Stimulated activated CD4-positive, alpha-beta T cell treated with anti-CD3 and anti-CD28 coated beads, Interleukin-1b, Interleukin-23, amount 100 ng/mL, for 1 hour (primary cell): ENCODE measurements at places on chromosomes 11 and 22.

GRCh38 chr11:123377355-123377754 lies 52.7 kb upstream of the GRAMD1B start:
- no peak for DNase-seq

DNA sequence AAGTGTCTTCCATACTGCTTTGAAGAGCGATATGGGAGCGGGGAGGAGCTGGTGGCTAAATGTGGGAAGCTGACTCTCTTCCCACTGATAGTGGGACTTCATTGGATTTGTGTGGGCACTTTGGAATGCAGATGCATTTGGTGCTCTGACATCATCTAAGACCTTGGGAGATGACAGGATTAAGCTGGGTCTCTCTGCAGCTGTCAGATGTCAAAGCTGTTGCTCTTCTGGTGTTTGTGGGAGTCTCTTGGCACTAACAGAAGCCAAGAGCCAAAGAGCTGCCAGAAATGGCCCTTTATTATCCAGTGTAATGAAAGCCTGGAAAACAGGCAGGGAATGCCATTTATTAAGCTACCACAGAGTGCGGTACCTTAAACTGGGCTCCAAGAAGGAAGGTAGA lies 20.6 kb downstream of the GRAMD1B start:
- no peak for DNase-seq

- no peak for DNase-seq
These were observed 113.4 kb upstream of the C11orf87 start for GRCh38 chr11:109308551-109308950.

DNA sequence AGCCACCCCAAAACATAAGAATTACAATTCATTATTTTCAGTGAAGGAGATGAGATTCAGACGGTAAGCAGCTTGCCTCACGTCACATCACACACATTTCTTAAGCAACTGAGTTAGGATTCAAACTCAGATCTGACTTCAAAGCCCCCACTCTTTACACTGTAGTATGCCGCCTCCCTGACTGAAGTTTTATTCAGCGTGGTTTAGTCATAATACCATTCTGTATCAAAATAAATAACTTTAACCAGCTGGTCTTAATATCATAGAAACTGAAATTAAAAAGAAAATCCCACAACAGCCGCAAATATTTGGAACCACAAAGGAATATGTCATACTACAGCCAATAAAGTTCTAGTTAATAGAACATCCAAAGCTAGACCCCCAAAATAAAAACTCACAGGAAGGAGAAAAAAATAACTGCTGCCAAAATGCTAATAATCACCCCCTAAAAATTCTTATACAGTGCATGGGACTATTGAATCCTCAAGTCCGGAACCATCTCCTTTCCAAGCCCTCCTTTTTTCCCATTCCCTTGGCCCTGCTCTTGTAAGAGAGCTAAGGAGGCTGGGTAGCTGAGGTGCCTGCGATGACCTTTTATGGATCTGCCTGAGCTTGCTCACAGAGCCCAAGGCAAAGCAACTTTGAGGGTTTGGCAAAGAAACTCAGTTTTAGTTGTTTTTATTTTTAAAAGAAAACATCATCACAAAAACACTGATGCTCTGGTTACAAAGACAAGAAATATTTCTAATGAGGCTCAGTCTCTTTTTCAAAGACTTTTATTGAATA lies 334.5 kb downstream of the TTC28 start:
- no peak for DNase-seq

GRCh38 chr11:72908032-72908676 lies 93.9 kb downstream of the ATG16L2 start:
- no peak for DNase-seq

DNA sequence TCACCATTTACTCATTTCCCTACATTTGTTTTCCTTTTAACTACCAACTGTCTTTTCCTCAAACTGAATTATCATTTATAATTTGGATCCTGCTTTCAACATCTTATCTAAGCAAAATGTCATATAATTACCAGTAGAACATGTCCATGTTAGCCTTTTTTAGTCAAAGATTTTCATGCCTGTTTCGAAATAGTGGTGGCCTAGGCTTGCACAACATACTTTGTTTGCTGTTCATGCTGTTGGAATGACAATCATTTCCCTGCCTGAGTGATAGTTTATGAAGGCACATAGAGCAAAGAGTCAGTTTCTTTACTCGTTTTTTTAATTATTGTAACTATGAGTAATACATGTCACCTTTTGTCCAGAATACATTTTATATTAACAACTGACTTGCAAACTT lies 144.3 kb upstream of the ANO3 start:
- no peak for DNase-seq

GRCh38 chr11:106690923-106691322 lies 327.4 kb downstream of the GUCY1A2 start:
- no peak for DNase-seq

- DNase-seq: no peak
These were observed 20.5 kb downstream of the UBE2L3 start for GRCh38 chr22:21587803-21588611.

DNA sequence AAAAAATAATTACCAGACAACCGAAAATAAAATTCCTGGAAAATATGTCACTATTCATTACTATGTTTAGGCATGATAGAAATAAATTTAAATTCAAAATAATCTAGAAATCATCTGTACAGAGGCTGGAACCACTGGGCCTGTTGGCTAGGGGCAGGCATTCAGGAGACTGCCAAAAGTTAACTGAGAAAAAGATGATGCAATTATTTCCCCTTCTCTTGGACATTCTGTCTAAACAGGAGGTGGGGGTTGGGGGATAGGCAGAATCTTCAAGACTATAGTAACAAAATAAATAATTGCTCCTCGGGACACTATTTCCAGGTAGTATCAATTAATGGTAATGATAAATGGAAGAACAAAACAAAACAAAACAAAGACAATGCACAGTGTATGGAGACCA lies 14.1 kb downstream of the BTBD10 start:
- no peak for DNase-seq

DNA sequence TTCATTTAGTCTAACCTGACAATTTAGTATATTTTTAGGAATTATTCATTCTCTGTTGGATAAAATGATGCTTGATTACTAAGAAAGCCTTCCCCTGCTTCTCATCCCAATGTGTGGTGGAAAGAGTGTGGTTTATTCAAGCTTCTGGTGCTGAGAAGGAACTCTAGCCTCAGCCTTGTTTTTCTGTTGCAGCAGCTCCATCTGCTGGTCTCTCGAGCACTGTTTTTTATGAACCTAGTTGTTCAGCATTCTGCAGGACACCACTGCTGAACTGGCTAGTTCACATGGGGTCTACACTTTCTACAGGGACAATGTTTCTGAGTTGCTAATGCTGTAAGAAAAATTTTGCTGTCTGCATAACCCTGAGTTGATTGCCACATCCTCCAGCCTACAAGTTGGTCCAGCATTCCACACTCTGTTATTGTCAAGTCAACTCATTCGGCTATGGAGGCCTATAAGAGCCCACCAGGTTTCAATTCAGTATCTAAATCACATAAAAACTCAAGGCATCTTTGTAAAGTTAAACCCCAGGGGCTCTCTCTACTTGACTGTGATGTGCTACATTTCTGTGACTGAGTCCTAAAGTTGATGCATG lies 14.3 kb downstream of the OR2AG2 start:
- DNase-seq: peak; percentile 34

DNA sequence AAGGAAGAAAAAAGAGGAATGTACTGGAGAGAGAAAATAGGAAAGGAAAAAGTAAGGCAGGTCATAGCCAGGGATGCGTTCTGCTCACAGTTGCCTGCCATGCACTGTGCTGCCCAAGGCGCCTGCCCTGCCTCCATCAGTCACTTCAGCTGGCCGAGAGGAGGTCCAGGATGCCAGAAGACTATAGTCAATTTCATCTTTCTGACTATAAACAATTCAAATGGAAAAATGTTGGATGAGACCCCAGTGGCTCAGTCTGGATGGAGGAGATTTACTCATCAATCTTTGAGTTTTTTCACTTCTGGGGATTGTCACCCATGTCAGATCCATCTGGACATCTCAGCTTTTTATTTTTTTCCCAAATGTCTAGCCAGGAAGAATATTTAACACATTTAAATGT lies 36.7 kb upstream of the CLMP start:
- DNase-seq: no peak

DNA sequence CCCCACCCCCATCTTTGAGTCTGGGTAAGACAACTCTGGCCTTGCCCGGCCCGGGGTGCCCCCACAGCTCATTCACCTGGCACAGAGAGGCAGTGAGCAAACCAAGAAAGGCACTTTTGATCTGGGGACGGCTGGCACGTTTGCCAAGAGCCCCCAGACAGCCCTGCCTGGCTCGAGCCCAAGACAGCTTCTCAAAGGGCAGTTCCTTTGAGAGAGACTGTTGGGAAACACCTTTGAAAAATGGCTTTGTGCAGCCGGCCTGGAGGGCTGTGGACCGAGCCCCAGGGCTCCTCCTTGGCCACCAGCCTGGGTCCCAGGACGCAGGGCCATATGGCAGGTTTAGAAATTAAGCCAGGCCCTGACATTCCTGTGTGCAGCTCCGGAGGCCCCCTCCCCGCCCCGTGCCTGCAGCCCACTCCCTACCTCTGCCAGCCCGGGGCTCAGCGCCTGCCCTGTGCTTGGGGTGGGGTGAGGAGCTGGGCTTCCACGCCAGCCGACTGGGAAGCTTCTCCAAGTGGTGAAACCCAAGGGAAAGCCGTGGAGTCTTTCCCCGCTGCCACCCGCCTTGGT lies 50.2 kb upstream of the SMIM38 start:
- DNase-seq: no peak

DNA sequence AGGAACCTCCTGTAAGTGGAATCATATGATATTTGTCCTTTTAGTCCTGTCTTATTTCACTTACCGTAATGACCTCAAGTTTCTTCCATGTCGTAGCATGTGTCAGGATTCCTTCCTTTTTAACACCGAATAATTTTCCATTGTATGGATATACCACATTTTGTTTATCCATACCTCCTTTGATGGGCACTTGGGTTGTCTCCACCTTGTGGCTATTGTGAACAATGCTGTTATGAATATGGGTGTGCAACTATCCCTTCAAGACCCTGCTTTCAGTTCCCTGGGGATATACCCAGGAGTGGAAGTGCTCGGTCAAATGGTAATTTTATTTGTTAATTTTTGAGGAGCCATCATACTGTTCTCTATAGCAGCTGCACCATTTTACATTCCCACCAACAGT lies 244.9 kb upstream of the BLID start:
- no peak for DNase-seq

DNA sequence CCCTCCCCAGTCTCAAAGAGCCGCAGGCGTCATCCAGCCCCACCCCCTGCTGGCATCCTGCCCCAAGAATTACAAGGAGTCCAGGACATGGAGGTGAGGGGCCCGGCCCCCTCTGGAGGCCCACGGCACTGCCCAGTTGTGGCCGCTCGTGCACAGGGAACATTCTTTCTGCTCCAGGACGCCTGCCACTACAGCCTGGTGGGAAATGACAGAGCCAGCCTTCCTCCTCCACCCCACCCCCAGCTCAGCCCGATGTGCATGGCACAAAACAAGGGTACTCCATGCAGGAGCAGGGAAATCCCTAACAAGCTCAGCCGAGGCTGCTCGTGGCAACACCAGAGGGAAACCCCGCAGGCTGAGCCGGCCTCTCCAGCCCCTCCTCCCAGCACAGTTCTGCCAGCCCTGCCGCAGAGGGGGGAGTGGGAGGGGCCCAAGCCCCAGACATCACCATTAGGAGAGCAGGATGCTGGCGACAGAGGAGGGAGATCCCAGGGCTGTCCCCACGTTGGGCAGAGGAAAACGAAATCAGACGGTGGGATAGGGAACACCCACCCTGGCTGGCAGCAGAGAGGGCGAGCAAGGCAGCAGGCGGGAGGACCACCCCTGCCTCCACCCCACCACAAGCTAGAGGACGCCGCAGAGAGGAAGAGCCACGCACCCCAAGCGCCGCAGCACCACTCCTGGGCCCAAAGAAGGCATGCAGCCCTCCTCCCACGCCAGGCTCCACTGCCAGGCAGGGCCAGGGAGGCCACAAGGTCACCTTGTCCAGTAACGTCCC lies 10.0 kb downstream of the IGSF9B start:
- no peak for DNase-seq

- DNase-seq: no peak
These were observed 159.9 kb upstream of the PDGFD start for GRCh38 chr11:104323841-104324240.

GRCh38 chr11:46183819-46184218 lies 62.6 kb upstream of the PHF21A start:
- DNase-seq: no peak

DNA sequence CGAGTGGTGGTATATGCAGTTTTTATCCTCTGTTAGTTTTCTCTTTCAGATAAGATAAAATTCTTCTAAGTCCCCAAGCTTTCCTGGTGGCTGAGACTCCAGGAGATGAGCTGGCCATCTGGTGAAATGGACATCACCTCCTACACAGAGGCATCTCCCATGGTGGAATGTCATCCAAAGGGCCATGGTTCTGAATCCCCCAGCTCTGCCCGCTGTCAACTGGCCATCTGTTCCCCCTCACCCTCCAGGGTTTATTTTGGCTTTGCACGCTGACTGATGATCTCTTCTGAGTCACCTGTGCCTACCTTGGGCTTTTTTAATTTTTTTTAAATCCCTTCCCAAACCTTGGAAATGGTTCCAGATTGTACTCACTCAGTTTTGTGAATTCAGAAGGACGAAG lies 142.2 kb downstream of the HIPK3 start:
- no peak for DNase-seq

- DNase-seq: no peak
These were observed 116.5 kb upstream of the MTNR1B start for GRCh38 chr11:92852946-92853345.

DNA sequence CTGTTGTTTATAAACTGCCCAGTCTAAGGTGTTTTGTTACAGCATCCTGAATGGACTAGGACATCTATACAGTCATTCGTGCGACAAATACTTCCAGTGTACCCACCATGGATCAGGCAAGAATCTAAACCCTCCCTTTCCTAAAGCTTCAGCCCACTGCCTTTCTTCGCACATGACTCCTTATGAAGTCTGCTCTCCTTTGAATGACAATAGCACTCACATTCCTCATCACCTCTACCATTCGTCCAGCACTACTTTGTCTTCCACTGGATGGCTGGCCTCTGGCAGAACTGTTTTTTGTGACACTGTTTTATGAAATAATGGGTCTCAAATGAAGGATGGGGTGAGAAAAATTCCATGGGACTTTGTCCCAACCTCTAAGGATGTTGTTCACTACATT lies 89.8 kb upstream of the LIN7C start:
- no peak for DNase-seq

DNA sequence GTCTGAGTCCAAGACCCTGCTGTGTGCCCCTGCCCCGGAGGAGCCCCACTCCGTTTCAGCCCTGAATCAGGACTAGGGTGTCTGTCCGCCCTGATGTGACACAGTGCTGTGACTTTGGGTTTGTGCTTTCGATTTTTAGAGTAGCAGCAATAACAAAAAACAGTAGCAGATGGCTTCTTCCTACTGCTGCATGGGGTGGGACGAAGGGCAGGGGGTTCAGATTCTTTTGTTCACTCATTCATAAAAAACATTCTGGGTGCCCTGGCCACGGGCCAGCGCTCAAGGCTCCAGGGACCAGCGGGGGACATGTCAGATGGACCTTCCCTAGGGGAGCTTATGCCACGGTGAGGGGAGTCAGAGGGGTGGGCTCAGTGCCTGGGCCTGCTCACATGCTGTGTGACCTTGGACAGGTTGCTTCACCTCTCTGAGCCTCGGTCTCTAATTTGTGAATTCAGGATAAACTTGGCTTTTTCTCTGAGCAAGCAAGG lies 24.6 kb upstream of the PRR5 start:
- no peak for DNase-seq

- DNase-seq: no peak
These were observed 27.9 kb upstream of the MOB2 start for GRCh38 chr11:1514336-1515061.
